ENCODE measurements at places on chromosomes 2 and 18. TPM values are rescaled to one million over a fixed set of nuclear protein-coding genes. Genes with fewer than 3 reads are reported as not detected.

The MSGN1 gene
- total RNA-seq = not detected

The AQP4 gene
- total RNA-seq = not detected

The MYCN gene
- total RNA-seq = not detected

The PXDN gene
- total RNA-seq = 114 TPM

GRCh38 chr2:118987886-118988285, 45.9 kb downstream of the MARCO start:
- no peak overlapping the region for H3K4me3 ChIP-seq
- peak; percentile 62 for DNase-seq
- peaks cover 29% of the 10 kb centered on the region for H3K4me1 ChIP-seq
- no peaks in the 10 kb centered on the region for H3K36me3 ChIP-seq

DNA sequence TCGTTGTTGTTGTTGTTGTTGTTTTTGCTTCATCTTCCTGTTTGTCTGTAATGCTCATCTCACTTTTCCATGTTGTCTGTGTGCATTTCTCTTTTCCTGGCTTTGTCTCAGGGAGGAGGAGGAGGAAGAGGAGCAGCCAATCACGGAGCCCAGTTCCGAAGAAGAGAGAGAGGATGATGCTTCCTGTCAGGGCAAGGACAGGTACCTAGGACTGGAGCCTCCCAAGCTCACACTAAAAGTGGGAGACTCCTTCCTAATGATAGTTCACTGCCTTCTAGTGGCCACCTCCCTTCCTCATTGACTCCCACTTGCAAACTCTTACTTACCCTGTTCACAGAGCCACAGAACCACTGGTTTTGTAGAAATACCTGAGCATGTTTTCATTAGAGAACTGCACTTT, 179.6 kb downstream of the TPGS2 start:
- no peaks in the 10 kb centered on the region for H3K4me1 ChIP-seq
- no peaks in the 10 kb centered on the region for H3K27me3 ChIP-seq
- H3K36me3 ChIP-seq = no peaks in the 10 kb centered on the region
- H3K4me3 ChIP-seq = no peak overlapping the region
- H3K27ac ChIP-seq = no peak overlapping the region

DNA sequence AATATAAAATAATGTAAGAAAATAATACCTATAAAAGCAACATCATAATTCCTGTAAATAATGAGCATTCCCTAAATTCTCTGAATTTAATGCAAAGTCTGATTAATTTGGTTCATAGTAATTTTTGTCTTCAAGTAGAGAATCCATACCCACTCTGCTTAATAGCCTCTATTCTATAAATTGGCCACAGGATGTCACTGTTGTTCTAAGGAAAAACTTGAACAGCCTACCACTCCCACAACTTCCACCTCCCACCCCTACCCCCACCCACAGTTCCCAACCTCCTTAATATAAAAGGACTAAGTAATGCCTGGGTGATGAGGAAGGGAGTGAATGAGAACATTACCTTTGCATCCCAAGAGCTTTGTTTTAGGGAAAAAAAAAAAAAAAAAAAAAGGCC, 27.2 kb upstream of the BBS5 start:
- DNase-seq = peak; percentile 65
- H3K27me3 ChIP-seq = peaks cover 11% of the 10 kb centered on the region
- H3K36me3 ChIP-seq = no peaks in the 10 kb centered on the region
- H3K4me3 ChIP-seq = no peak overlapping the region

DNA sequence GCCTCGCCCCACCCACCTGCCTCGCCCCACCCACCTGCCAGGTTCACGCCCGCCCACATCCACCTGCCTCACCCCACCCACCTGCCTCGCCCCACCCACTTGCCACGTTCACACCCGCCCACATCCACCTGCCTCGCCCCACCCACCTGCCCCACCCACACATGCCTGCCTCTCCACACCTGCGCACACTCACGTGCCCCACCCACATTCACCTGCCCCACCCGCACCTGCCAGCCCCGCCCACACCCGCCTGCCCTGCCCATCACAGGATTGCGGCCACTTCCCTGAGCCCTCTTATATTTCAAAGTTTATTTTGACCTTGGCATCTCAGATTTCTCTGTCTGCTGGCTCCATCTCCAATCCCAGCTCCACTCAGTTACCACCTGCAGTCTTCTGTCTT, 217.5 kb upstream of the SOX11 start:
- no peak overlapping the region for H3K27ac ChIP-seq
- H3K27me3 ChIP-seq = no peaks in the 10 kb centered on the region
- H3K4me3 ChIP-seq = no peak overlapping the region
- DNase-seq = no peak

GRCh38 chr18:39235118-39235719, 1669.6 kb upstream of the CELF4 start:
- no peaks in the 10 kb centered on the region for H3K36me3 ChIP-seq
- H3K27me3 ChIP-seq = no peaks in the 10 kb centered on the region
- H3K4me3 ChIP-seq = no peak overlapping the region
- no peaks in the 10 kb centered on the region for H3K4me1 ChIP-seq

DNA sequence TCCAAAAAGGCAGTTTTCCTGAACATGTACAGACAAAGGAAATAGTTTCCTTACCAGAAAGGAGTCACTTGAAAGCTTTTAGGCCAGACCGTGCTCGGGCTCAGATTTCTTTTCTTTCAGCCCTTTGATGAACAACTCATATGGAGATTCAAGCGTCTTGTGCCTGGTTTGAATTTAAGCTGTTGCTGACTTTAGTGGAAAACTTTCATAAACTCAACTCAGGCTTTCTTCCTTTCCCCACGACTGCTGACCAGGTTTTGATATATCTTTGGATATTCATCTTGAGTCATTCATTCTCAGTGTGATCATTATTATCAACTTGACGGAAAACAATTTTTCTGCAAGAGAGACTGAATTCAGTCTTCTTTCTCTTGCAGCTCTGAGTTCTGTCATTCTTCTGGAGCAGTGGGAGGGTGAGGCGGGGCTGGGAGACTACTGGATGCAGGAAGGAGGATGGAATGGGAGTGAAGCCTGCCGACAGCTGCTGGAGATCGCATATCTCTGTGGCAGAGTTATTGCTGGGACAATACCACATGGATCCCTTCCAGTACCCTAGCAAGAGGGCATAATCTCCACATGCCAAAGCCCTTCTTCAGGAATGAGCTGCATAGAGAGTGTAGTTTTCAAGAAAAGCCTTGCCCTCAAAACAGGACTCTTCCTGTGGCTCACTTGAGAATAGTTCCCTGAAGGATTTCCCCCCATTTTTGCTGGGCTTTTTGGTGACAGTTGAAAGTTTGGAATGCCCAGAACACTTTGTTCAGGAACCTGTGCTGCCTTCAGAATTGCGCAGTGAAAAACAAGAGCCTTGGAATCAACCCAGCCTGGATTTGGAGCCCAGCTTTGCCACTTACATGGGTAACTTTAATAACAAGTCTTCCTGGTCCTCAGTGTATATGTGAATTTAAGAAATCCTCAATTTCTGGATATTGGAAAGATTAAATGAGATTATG, 364.4 kb downstream of the ZNF521 start:
- H3K36me3 ChIP-seq = no peaks in the 10 kb centered on the region
- H3K27ac ChIP-seq = no peak overlapping the region
- no peak for DNase-seq
- no peaks in the 10 kb centered on the region for H3K4me1 ChIP-seq
- no peaks in the 10 kb centered on the region for H3K27me3 ChIP-seq

GRCh38 chr2:40477361-40477760, 25.5 kb upstream of the SLC8A1 start:
- H3K4me3 ChIP-seq = no peak overlapping the region
- no peak overlapping the region for H3K27ac ChIP-seq

DNA sequence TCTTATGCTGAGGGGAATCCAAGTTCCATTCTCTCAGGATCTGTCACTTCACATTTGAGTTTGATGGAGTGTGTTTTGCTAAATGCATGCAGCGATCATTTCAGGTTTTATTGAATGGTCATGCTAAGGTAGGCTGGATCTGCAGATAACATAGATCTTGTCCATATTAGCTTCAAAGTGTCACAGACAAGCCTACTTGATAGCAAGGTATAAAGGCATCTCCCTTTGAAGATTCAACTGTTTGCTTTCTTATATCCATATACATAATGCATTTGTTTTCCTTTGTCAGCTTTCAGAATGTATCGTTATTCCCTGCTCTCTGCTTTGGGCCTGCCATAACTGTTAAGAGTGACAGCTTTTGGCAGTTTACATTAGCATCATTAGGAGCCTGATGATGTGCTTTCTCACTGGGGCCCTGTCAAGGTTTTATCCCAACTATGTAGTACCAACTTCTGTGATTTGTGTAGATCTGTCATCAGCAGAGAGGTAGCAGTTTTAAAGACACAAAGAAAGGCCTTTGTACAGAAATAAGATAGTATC, 604.3 kb upstream of the CDH7 start:
- peaks cover 17% of the 10 kb centered on the region for H3K27me3 ChIP-seq
- H3K4me1 ChIP-seq = no peaks in the 10 kb centered on the region
- peaks cover 6% of the 10 kb centered on the region for H3K36me3 ChIP-seq
- no peak for DNase-seq
- no peak overlapping the region for H3K4me3 ChIP-seq
- no peak overlapping the region for H3K27ac ChIP-seq

All from MCF 10A (cell line).